NCI-H460 (cell line): ENCODE measurements at places on chromosomes 7 and 10. TPM values are rescaled to one million over a fixed set of nuclear protein-coding genes. Genes with fewer than 3 reads are reported as not detected.

GRCh38 chr10:17578603-17579002 lies 38.6 kb downstream of the HACD1 start:
- no peak for DNase-seq

DNA sequence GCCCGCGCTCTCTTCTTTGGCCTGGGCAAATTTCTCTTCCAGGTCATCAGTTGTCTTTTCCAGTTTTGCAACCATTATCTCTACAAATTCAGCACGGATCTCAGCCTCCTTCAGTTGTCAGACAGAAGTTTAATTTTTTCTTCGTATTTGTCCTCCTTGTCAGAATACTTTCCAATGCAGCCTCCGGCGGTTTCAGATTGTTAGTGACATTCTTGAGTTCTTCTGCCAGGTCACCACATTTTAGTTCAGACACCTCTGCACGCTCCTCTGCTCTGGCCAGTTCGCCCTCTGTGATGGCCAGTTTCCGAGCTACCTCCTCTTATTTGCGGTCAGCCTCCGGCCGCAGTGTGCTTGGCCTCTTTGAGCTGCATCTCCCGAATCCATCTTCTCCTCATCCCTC lies 32.8 kb upstream of the CPN1 start:
- DNase-seq, result no peak

DNA sequence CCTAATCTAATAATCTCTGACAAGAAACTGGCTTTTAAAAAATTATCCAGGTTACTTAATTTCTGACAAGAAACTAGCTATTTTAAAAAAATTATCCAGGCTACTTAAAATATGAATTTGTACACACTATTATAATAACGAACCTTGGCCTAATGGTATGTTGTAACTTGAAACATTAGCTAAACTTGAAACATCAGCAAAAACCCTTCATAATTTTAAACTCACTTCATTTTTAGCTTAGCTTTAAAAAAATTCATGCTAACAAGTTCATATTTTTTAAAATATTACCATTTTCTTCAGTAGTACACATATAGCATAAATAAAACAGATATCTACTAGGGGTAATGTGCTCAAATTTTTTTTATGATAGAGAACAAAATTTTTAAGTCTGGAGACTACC lies 35.6 kb downstream of the BRAF start:
- no peak for DNase-seq

DNA sequence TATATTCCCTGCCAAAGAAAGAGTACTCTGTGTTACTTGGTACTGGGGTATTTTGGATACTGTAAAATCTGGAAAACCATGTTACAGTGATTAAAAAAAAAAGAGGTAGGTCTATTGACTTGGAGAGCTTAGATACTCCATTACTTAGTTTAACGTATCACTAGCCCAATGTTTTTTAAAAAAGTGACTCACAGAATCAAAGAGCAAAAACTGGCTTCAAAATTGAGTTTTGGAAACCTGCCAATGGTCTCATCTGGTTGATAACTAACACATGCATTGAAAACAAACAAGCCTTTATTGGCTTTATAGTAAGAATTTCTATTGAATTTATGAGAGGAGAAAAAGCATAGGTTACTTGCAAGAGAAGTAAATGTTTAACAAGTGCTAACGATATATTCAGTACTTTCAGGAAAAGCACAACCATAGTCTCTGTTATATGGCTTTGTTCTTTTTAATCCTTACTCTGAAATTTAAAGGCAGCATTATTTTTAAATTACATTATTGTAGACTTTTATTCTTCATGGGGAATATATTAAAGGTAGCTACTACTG lies 563.3 kb upstream of the SORCS1 start:
- DNase-seq, result no peak

GRCh38 chr10:121460733-121461132 lies 137.5 kb downstream of the FGFR2 start:
- no peak for DNase-seq

AGAP5 gene
- 5.2 TPM in 2 replicates for total RNA-seq

GRCh38 chr10:59315465-59315864 lies 46.9 kb downstream of the FAM13C start:
- no peak for DNase-seq

GRCh38 chr7:112877691-112878460 lies 87.7 kb upstream of the TMEM168 start:
- DNase-seq, result no peak

- DNase-seq, result no peak
Observed at GRCh38 chr7:113256883-113257531, 138.7 kb upstream of the SMIM30 start.

- DNase-seq, result no peak
Observed at GRCh38 chr10:96212911-96213310, 58.5 kb downstream of the BLNK start.

TMEM176B gene
- total RNA-seq, result not detected in 2 replicates

DNA sequence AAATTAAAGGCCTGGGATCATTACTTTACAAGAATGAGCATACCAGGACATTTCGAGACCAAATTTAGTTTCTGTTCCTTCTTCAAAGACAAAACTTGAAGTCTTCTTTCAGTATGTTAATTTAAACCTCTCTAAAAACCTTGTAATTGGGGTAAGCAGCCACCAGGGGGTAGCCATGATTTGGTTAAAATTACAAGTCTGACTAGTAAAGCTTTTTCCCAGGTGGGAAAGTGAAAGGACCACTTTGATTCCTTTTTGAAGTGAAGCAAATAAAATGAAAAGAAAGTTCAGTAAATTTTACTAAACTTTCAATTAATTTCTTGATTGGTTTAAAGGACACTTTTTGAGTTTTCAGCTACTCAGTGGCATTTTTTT lies 294.3 kb downstream of the BBS9 start:
- DNase-seq, result peak; percentile 30

DNA sequence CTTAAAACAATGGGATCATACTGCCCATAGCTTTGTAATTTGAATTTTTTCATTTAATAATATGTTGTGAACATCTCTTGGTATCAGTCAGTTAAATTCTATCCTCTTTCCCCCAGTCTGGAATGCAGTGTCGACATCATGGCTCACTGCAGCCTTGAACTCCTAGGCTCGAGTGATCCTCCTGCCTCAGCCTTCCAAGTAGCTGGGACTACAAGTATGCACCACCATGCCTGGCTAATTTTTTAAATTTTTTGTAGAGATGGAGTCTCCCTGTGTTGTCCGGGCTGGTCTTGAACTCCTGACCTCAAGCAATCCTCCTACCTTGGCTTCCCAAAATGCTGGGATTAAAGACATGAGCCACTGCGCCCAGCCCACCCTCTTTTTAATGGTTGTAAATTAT lies 34.6 kb downstream of the MPLKIP start:
- no peak for DNase-seq

ARMC3 gene
- 0.25 TPM in 1 of 2 replicates, not detected in the other for total RNA-seq

DNA sequence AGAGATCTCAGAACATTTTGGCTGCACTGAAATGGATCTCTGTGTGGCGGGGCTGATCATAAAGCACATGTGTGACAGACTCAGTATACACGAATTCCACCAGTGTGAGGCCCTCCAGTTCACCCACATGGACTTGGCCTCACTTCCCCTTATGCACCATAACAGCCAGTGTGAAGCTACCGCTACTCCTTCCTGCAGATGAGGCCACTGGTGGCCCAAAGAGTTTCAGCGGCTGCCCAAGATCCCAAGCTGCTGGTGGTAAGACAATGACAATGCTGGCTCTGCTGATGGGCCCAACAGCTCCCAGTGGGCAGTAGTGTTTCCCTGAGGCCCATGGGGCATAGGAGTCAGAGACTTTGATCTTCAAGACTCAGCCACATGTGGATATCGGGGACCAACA lies 21.0 kb upstream of the C10orf71 start:
- DNase-seq, result no peak

SHTN1 gene
- 24.6 and 27.6 TPM in 2 replicates for total RNA-seq

- no peak for DNase-seq
Observed at GRCh38 chr7:76304888-76305375, 2.5 kb downstream of the HSPB1 start.

- DNase-seq, result no peak
Observed at GRCh38 chr10:15137636-15138035, 30.9 kb downstream of the NMT2 start.

DYDC2 gene
- total RNA-seq, result not detected in 2 replicates

- DNase-seq, result peak; percentile 24
Observed at GRCh38 chr7:41731493-41732435, 28.9 kb upstream of the INHBA start.

DNA sequence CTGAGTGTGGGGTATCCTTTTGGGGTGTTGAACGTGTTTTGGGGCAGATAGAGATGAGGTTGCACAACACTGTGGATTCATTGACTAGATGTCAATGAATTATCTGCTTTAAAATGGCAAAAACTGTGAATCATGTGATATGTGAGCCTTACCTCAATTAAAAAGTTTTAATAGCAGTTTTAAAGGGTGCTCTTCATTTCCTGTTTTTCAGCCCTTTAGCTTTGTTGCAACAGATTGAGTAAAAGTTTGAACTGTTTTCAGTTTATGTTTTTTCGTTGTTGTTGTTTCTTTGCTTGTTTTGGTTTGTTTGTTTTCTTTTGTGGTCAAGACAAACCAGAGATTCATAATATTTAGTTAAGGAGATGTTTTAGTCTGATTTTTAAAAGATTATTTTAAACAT lies 9.4 kb downstream of the TAS2R41 start:
- no peak for DNase-seq

DNA sequence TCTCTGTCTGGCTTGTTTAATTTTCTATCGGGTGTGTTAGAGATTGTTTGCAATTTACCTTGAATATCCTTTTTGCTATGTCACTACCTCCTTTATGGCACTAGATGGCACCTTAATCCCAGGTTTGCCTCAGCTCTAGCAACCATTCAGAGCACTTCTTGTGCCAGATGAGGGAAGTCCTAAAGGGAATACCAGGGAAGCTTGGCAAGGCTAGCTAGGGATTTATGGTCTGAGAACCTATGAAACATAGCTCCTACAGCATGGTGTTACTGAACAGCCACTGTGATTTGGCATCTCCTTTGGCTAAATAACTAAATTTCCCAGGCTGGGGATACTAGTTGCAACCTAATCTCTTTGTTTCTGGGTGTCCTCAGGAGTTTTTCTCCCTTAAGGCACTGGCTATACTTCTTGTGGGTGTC lies 69.0 kb upstream of the VOPP1 start:
- peak; percentile 33 for DNase-seq

HMX2 gene
- total RNA-seq, result 1.1 and 1.7 TPM in 2 replicates

CCZ1 gene
- total RNA-seq, result 80.0 and 87.6 TPM in 2 replicates

SPDYE5 gene
- 0.10 TPM in 1 of 2 replicates, not detected in the other for total RNA-seq

GRCh38 chr7:97090761-97091353 lies 26.6 kb upstream of the SDHAF3 start:
- DNase-seq, result no peak

- no peak for DNase-seq
Observed at GRCh38 chr10:52216852-52217251, 97.2 kb upstream of the DKK1 start.

DNA sequence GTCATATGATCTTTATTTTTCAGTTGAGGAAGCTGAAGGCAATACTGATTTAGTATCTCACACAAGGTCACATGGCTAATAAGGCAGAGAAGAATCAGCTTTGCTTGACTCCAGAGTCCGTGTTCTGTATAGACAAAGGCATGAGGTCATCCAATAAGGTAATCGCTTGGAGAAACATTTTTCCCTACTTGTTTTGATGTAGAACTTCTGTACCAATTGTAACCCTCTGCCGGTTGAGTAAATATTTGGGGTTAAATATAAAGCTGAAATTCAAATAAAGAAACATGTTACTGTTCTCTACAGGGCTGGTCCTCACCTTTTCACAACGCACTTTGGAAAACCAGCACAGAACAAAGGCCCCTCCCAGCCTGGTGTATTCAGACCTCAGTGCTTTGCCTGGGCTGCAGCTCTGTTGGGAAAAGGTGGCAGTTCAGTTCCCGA lies 83.0 kb upstream of the INSYN2A start:
- no peak for DNase-seq

ARHGAP22 gene
- total RNA-seq, result 3.0 and 3.6 TPM in 2 replicates

DNA sequence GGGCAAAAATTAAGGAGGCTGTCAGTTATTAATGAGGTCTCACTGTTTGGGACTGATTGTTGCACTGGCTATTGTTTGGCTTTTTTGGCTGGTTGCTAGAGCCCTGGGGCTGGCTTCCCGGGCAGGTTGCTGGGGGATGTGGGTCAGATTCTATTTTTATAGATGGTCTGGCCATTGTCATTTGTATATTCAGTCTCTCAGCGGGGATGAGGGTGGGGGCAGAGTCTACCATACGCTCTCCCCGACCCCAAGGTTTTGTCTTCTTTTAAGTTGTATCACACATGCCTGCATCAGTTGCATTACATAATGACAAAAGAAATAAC lies 84.3 kb upstream of the GRB10 start:
- no peak for DNase-seq

DNA sequence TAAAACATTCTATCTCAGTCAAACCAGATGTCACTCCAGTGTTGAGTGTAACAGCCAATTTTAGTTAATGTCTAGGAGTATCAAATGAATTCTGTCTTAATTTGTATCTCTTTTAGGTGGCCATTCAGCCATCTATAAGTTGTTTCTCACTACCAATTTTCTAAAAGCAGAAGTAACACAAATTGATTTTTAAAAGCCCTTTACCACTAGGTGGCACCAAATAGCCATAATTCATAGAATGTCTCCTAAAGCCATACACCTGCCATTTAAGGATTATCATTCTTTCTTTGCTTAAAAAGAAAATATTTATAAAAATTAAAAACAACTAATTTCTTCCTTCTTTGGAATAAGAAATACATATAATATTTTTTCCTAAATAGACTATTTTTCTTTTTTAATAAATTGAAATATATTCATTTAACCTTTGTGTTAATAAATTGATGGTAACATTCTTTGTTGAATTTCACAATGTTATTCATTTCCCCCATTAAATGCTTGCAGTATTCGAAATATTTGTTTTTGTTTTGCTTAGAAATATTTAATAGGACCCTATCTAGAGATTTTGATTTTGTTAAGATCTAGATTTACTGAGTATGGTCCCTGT lies 107.8 kb upstream of the PPP1R3A start:
- DNase-seq, result peak; percentile 77

GRCh38 chr10:17744341-17744861 lies 7.6 kb upstream of the TMEM236 start:
- no peak for DNase-seq

DNA sequence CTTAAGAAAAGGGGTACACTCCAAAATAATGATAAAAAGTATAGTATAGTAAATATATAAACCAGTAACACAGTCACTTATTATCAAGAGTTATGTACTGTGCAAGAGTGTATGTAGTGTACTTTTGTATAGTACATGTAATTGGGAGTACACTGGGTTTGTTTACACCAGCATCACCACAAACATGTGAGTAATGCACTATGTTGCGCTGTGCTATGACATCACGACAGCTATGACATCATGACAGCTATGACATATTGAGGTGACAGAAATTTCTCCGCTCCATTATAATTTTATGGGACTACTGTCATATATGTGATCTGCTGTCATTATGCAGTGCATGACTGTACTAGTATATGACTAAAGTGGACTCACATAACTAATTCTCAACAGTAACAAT lies 84.6 kb downstream of the KMT2C start:
- DNase-seq, result no peak
